ENCODE measurements at places on chromosomes 1 and 21.
A peak's percentile ranks its signal among the peaks of the same experiment; 100 is the strongest.

- DNase-seq = peak; percentile 67
These were observed 123.8 kb upstream of the CHRM3 start for GRCh38 chr1:239262538-239262937.

GRCh38 chr1:229714306-229714705 is 88.3 kb downstream of the URB2 start:
- DNase-seq = no peak

- DNase-seq = no peak
These were observed 2.4 kb downstream of the ID3 start for GRCh38 chr1:23556635-23557470.

- no peak for DNase-seq
These were observed 57.0 kb downstream of the CHRM3 start for GRCh38 chr1:239443361-239443760.

GRCh38 chr1:153565529-153566374 is at the start of gene S100A2:
S100A2 (minus strand) TSS chr1:153565844; CDS start chr1:153563877, 1,967 bp downstream.
- peak; percentile 68 for DNase-seq

- peak; percentile 94 for DNase-seq
These were observed 22.8 kb upstream of the STRIP1 start for GRCh38 chr1:110011527-110012041.

DNA sequence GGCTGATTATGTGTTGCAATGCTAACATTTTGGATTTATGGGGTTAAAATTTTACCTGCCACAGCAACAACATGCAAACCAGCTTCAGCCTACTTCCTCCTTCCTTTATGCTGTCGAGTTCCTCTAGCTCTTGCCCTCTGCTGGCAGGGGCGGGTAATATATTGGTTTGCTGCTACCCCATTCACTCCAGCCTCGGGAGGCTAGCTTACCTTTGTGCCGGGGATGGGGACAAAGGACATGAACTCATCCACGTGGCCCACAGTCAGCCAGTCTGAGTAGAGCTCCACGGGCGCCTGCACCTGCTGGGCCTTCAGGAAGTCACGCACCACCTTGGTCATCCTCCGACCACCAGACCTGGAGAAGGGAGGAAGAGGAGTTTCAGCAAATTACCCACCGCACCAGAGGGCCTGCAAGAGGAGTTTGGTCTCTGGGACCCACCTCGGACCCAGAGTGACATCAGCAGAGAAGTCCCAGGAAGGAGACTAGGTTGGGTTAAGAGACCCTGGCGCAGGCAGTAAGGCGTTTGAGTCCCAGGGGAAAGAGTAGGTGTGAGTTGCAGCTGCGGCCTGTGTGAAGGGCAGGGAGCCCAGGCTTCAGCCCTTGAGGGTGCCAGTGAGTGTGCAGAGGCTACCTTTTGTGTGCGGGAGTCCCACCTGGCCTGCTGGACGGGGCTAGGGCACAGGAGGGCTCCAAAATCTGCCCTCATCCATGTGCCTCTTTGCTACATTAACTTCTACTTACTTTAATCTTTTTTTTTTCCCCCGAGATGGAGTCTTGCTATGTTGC is 21.8 kb upstream of the SDHB start:
- peak; percentile 57 for DNase-seq

DNA sequence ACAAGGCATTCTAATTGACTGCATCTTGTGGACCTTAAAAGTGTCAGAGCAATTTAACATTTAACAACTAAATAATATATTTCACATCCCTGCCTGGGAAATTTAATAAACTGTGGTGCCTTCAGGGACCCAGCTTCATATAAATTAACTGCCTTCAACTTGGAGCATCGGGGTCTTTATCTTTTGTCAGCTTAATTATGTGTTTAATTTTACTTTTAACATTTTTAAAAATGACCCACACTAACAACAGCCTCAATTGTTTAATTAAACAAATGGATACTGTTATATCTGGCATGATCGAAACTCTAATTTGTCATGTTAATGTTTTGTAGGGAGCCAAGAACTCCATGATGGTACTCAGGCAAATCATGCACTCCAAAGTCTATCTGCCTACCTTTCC is 389.3 kb upstream of the BEND5 start:
- no peak for DNase-seq

DNA sequence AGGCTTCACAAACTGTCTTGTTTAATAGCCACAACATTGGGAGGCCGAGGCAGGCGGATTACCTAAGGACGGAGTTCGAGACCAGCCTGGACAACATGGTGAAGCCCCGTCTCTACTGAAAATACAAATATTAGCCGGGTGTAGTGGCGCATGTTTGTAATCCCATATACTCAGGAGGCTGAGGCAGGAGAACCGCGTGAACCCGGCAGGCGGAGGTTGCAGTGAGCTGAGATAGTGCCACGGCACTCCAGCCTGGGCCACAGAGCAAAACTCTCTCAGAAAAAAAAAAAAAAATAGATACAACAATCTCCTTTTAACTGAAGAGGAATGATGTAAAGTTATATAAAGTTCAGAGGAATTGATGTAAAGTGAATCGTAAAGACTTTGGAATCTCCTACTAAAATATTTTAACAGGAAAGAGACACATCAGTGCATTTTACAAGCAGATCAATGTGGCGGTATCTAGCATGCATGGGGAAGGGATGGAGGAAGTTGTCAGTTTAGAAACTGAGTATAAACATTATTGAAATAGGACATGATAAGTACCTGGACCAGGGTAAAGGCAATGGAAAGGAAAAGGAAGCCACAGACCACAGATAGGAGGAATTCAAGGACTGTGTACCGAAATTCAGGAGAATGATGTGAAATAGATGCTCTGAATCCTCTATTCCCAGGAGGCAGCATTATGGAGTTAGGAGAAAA is 41.5 kb downstream of the PTPRC start:
- DNase-seq = peak; percentile 11

DNA sequence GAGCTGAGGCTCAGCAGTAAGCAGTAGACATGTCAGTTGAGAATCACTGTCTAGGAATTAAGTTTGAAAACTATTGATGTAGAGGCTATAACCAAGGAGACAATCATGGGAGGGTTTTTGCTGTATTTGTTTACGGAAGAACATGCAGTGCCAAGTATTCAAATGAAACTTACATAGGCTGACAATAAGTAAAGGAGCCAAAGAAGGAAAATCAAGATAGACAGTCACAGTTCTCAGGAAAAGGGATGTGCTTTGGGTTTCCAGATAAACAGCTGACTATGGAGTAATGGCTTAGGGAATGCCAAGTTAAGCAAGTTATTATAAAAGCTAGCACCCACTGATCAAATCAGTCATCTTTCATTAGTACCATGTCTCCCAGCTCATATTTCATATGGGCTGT is 21.5 kb downstream of the GNG12 start:
- DNase-seq = no peak

DNA sequence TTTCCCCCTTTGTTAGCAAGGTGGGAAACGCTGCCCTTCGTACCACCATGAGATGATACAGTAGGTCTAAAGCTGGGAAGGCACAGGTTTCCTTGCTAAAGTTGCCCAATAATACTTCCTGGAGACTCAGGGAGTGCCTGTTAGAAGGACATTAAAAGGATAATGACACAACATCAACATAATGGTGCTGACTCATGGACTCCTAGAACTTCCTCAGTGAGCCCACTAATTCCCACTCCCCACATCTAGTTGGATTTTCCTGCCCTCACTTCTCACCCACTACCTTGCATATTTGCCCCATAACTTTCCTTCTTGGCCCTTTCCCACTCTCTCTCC is 17.5 kb downstream of the CFAP45 start:
- DNase-seq = no peak

- DNase-seq = no peak
These were observed 47.0 kb downstream of the SERINC2 start for GRCh38 chr1:31460027-31460426.

DNA sequence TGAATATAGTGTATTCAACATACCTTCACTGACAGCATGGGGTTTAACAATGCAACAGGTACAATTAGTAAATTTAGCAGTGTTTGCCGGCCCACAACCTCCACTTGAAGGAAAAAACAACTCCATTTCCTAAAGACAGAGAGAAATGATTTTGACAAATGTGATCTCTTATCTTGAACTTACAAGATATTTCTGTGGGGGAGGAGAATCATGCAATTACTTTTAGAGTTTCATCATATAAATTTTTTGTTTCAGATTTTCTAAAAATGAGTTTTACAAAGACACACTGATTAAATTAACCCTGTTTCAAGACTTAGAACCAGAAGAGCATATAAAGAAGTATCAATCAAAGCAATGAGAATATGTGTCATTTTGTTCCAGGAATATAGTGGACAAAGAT is 80.3 kb downstream of the NME7 start:
- no peak for DNase-seq

GRCh38 chr1:37131281-37131680 is 97.0 kb upstream of the GRIK3 start:
- no peak for DNase-seq
